Endothelial cell of umbilical vein (primary cell): ENCODE measurements at places on chromosomes 6 and 20.
A peak's percentile ranks its signal among the peaks of the same experiment; 100 is the strongest.

DNA sequence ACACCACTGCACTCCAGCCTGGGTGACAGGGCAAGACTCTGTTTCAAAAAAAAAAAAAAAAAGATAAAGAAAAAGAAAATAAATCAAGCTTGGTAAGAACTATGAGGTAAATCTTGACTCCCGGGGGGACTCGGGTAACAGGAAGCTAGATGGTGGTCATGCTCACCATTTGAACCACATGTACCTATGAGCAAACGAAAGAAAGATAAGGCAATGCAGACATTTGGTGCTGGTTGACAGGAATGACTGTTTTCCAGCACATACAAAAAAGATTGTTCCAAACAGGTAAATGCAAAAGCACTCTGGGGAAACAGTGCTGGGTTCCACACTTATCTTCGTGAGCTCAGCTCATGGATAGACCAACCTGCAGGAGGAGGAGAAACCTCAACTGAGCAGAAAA is 22.8 kb upstream of the PTPN1 start:
- no peaks in the 10 kb centered on the region for H3K36me3 ChIP-seq
- no peaks in the 10 kb centered on the region for H3K27me3 ChIP-seq
- peaks cover 24% of the 10 kb centered on the region for H3K4me1 ChIP-seq
- H3K4me3 ChIP-seq = no peak overlapping the region
- no peak overlapping the region for H3K27ac ChIP-seq
- DNase-seq = no peak

DNA sequence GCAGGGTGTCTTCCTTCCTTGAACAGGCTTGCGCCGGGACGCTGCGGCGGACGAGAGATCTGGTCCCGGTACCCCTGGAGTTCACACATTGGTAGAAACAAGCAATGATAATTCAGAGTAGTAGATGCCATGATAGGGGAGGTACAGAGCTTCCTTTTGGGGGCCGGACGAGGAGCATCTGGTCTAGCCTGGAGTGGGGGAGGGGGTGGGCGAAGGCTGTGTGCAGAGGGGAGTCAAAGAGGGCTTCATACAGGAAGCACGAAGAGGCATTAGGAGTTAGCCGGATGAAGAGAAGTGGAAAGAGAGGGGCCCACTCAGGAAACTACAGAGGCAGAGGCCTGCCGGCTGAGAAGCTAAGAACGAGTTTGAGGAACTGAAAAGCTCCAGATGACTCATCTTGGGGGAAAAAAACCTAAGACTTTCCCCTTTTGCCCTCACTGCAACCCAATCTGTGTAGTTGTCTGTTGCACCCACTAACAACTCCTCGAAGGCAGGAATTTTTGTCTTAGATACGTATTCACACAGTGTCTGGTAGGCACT is 611 bp downstream of the CNPY3 start:
- H3K4me1 ChIP-seq = peaks cover 22% of the 10 kb centered on the region
- no peaks in the 10 kb centered on the region for H3K36me3 ChIP-seq
- H3K4me3 ChIP-seq = peak overlapping the region; percentile 94
- DNase-seq = peak; percentile 72
- H3K27ac ChIP-seq = peak overlapping the region; percentile 95

DNA sequence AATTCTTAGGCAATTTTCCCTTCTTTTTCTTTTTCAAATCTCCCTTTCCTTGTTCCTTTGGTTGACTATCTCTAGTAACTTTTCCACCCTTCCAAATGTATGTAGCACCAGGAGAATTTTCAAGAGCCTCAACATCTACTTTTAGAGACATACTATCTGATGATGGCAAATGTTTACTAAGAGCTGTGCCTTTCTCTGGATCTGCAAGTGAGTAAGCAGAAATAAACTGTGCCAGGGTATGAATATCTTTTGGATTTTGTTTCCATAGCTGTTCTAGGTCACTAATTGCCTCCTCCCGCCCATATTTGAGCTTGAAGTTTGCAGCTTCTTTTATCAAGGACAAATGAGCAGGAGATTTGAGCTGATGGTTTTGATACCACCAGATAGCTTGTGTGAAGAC is 69.5 kb downstream of the GTF2H5 start:
- H3K27ac ChIP-seq = no peak overlapping the region
- no peaks in the 10 kb centered on the region for H3K36me3 ChIP-seq
- H3K4me1 ChIP-seq = peaks cover 13% of the 10 kb centered on the region
- DNase-seq = no peak
- H3K27me3 ChIP-seq = no peaks in the 10 kb centered on the region
- H3K4me3 ChIP-seq = no peak overlapping the region

DNA sequence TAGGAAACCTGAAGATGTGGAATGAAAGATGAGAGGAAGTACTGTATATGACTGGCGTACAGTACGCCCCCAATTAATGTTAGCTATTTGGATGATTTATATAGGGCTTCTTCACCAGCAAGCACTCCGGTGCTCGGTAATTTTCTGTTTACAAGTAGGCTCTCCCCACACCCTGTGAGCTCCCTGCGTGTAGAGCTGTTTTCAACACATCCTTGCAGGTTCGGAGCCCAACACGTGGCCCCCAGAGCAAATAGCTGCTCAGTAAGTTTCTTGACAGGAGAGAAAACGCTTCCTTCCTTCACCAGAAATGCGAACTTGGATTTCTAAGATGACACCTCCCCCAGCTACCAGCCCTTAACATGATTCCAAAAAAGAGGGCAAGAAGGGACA is 1.2 kb upstream of the RAB22A start:
- peaks cover 6% of the 10 kb centered on the region for H3K36me3 ChIP-seq
- H3K27me3 ChIP-seq = no peaks in the 10 kb centered on the region

DNA sequence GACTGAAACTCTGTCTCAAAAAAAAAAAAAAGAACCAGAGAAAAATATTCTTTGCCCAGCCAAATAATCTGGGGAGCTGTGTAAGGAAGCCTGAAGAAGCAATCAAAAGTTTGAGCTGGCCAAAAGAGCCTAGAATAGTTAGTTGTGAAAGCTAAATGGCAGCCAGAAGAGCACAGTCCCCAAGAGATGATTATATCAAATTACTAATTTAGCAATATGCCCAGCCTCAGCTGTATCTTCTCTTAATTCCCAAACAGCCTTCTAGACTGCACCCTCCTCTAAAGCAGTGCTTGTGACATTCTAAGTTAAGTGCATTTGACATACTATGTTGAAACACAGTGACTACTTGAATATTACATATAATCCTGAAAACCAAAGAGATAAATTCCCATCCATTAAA is 38.9 kb downstream of the CDK19 start:
- H3K27me3 ChIP-seq = no peaks in the 10 kb centered on the region
- H3K27ac ChIP-seq = no peak overlapping the region
- no peaks in the 10 kb centered on the region for H3K4me1 ChIP-seq
